ENCODE measurements at places on chromosomes 7 and 10. TPM values are rescaled to one million over a fixed set of nuclear protein-coding genes. Genes with fewer than 3 reads are reported as not detected.

CDC14C gene
- total RNA-seq: not detected

TMEM229A gene
- total RNA-seq: 1.2 TPM

DUSP5 gene
- total RNA-seq: 3.2 TPM

ZNF273 gene
- total RNA-seq: 2.2 TPM

MRLN gene
- 0.57 TPM for total RNA-seq

HOXA11 gene
- 2.6 TPM for total RNA-seq

PTER gene
- total RNA-seq: 3.2 TPM

GATAD1 gene
- 21.3 TPM for total RNA-seq

AKR1C2 gene
- total RNA-seq: 33.0 TPM

SORCS3 gene
- 12.0 TPM for total RNA-seq

PHKG1 gene
- total RNA-seq: 0.78 TPM

CALML5 gene
- total RNA-seq: not detected

MSS51 gene
- total RNA-seq: 2.5 TPM

DIP2C gene
- 5.8 TPM for total RNA-seq

SUV39H2 gene
- 24.4 TPM for total RNA-seq

SAMD9L gene
- not detected for total RNA-seq

PAX2 gene
- total RNA-seq: 1.7 TPM

CHAT gene
- 1.7 TPM for total RNA-seq
